Fibroblast of skin of right quadriceps (primary cell): ENCODE measurements at places on chromosomes 7 and 10.

- DNase-seq, result no peak
Observed at GRCh38 chr10:130817674-130818073, 493.8 kb downstream of the TCERG1L start.

- peak; percentile 11 for DNase-seq
Observed at GRCh38 chr7:107318523-107319160, 149.8 kb downstream of the HBP1 start.

- DNase-seq, result no peak
Observed at GRCh38 chr7:73338321-73338720, 10.4 kb downstream of the FKBP6 start.

GRCh38 chr7:6631605-6632004 lies 5.5 kb upstream of the ZNF316 start:
- no peak for DNase-seq

DNA sequence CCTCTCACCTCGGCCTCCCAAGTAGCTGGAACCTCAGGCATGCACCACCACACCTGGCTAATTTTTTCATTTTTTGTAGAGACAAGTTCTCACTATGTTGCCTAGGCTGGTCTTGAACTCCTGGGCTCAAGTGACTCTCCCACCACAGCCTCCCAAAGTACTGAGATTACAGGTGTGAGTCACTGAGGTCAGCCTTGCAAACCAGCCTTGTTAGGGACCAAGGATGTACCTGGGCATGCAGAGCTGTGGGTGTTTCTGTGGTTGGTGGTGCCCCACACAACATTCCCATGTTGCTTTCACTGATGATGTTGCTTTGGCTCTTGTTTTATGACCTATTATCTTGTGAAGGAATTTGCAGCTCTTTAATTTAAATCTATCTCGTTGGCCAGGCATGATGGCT lies 54.8 kb downstream of the OTUD1 start:
- no peak for DNase-seq

DNA sequence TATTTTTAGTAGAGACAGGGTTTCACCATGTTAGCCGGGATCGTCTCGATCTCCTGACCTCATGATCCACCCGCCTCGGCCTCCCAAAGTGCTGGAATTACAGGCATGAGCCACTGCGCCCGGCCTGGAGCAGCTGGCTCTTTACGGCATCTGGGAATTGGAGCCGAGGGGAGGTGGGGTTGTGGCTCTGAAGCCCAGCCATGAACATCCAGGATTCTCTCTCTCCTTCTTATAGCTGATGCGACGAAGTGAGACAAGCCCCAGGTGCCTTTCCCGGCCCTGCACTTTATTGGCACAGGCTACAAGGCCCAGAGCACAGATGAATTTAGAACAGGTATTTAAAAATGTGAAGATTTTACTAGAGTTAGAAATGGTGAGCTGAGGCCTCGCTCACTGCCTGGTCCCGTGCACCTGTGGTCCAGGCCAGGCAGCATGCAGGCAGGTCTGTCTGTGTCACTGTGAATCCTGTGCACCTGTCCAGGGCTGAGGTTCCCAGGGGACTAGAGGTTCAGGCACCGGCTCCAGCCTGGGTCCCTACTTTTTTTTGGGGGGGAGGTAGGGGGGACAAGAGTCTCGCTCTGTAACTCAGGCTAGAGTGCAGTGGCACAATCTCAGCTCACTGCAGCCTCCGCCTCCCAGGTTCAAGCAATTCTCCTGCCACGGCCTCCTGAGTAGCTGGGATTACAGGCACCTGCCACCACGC lies 379.7 kb upstream of the FOXK1 start:
- no peak for DNase-seq
